ENCODE measurements at places on chromosomes 7 and 10.

DNA sequence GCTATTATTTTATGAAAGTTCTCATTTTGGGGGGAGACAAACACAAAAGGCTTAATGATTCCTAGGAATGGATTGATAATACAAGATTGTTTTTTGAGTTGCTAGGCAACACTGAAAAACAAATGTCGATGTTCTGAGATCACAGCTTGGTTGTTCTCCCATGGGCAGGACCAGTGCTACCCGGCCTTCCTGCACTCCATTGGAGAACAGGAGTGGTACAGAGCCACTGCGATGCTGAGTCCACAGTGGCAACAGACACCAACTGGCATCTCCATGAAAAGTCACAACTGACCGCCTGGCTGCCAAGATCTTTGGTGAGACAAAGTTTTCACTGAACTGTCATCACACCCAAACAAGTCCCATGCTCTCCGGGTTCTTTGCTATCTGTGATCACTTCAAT, 68.9 kb upstream of the NMT2 start:
- DNase-seq, result no peak

DNA sequence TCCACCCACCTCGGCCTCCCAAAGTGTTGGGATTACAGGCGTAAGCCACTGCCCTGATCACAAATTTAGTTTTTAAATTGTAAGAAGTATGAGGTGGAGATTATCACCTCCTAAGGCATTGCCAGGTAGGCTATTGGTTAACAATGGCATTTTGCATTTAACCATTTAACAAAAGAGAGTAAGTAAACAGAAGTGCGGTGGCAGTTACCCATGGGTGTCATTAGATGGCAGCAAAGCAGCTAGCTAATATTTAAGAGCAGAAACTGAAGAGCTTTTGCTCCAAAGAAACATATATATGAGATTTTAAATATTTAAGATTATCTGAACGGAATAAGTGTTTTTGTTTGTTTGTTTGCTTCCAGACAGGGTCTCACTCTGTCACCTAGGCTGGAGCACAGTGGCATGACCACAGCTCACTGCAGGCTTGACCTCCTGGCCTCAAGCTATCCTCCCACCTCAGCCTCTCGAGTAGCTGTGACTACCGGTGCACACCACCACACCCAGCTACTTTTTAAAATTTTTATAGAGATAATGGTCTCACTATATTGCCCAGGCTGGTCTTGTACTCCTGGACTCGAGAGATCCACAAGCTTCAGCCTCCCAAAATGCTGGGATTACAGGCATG, 325.5 kb upstream of the C7orf33 start:
- no peak for DNase-seq

- DNase-seq, result no peak
Measured at GRCh38 chr10:86377797-86378146, 11.2 kb upstream of the GRID1 start.

GRCh38 chr10:128568041-128568440, 441.8 kb upstream of the MKI67 start:
- no peak for DNase-seq
